ENCODE measurements at places on chromosomes 3 and 15.

DNA sequence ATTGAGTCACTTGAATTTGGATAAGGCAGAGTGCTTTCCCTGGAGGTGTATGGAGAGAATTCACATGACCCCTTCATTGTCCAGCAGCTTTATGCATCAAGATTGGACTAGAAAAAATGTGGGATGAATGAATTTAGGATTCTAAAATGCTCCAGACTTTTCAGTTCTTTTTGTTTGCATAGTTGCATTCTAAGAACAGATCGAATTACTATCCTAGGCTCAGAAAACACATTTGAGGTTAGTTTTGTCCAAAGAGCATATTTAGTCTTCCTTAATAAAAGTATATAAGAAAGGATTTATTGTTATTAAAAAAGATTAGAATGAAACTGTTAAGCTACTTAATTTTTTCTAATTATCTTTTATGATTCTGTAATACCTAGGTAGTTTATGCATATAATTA, 127.4 kb downstream of the UBE2E2 start:
- DNase-seq: no peak

DNA sequence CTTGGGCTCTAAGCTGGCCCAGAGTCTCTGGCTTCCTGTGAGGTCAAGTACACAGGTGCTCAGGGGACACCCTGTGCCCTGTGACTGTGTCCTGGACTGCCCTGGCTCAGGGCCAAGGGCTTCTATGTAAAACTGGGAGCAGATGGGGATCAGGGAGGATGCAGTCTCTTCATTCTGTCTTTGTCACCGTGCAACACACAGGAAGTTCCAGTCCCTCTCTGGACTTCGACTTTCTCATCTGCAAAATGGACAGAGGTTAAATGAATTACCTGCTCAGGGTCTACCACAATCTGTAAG, 61.9 kb upstream of the TLE3 start:
- DNase-seq: no peak

- DNase-seq: no peak
Observed at GRCh38 chr3:43004282-43004681, 25.2 kb downstream of the GASK1A start.

DNA sequence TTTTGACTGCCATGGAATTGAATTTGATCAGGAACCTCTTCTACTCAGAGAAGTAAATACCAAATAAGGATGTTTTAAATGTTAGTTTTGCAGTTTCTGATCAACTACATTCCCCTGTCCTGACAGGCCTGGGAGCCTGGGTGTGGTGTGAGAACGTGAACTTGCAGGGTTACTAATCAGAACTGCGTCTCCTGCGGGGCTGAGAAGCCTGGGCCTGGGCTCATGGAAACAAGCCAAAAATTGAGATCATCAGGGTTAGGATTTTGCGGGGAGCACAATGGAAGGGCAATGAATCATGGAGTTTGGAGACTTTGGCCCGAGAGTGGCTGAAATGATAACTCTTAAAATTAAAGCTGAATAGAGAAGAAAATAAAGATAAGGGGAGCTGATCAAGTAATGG, 47.8 kb upstream of the C3orf70 start:
- no peak for DNase-seq

GRCh38 chr3:131840156-131840797, 194.5 kb downstream of the CPNE4 start:
- no peak for DNase-seq

DNA sequence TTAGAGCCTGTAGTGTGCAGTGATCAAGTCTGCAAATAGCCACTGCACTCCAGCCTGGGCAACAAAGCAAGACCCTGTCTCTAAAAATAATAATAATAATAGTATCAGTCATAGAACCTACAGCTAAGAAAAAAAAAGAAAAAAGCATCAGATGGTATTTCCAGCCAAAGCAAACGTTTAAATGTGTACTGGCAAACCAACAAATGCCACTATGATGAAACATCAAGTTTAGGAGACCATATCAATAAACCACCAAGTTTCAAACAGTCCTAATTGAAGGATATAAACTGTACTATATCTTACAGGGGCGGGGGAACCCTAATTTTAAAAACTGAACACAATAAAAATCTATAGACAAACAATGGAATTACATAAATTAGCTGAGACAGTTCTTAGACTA, 6.4 kb downstream of the UBP1 start:
- DNase-seq: no peak

DNA sequence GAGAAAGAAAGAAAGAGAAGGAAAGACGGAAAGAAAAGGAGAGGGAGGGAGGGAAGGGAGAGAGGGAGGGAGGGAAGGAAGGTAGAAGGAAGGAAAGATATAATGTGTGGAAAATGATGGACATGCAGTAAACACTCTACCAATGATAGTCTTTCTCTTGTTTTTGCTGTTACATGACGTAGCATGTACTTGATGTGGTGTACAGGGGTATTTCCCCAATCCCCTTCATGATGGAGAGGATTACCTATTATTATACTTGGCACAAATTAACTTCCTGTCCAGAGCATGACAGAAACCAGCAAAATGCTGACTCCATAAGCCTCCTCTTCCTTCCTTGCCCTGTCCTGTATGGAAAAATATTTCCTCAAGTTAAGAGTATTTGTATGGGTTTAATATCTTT, 124.4 kb downstream of the B3GALNT1 start:
- no peak for DNase-seq

DNA sequence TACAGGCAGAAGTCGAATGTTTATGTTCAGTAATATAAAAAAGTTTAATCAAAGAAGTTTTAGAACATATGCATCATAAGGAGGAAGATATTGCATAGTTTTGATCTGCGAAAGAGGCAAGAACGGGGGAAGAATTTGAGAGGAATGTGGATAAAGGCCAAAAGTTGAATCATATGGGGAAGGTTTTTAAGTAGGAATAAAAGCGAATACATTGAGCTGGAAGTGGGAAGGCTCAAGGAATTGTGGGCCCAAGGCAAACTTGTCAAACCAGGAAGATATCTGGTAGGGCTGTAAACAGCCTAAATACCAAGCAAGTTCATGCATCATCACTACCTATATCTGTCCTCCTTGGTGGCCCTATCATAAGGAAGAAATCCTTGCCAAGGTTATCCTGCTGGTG, 186.9 kb downstream of the MAGI1 start:
- no peak for DNase-seq

- no peak for DNase-seq
Observed at GRCh38 chr3:187913617-187914033, 168.4 kb upstream of the BCL6 start.

- no peak for DNase-seq
Observed at GRCh38 chr3:197874653-197875052, 75.3 kb upstream of the RPL35A start.

DNA sequence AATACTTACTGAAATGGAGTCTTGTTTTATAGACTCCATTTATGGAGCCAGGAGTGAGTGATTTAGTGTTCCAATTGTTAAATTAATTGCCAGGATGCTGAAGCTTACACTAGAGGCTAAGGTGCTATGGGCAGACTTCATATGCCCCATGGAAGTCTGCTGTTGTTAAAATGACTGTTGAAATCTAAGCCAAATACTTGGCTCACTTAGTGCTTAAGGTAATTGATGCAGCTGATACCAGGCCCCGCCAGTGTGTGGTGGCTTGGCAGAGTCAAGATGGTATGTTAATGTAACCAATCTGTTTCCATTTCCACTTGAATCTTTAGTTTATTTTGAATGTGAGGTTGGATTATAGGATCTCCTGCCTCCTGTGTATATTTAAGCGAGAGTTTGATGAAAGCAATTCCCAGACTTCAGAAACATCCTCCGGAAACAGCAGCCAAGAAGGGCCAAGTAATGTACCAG, 187.1 kb downstream of the ITPR1 start:
- no peak for DNase-seq

DNA sequence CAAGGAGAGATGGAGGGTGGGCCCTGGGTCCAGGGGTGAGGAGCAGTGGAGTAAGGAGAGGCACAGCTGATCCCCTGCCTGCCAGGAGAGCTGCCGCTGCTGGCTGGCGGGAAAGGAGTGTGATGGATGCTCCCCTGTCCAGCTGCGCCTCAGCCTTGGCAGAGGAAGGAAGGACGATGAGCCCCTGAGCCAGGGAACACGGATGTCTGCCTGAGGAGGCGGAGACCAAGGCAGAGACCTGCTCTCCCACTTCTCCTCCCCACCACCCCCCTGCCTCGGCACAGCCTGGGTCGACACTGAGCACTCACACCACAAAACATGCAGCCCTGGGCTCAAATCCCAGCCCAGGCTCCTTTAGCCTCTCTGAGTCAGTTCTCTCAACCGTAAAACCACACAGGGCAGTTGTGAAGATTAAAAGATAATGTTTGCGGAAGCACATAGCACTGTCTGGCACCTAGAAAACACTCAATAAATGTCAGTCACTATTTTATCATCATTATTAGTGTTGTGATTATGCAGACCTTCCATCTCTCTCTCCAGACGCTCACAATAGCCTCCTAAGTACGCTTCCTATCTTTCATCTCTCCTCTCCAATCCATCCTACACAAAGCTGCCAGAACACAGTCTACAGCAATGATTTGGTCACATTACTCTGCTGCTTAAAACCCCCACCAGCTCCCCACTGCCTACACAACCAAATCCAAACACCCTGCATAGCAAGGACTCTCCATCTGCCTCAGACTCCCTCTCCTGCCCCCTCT, 52.2 kb downstream of the SEMA5B start:
- DNase-seq: peak; percentile 53

DNA sequence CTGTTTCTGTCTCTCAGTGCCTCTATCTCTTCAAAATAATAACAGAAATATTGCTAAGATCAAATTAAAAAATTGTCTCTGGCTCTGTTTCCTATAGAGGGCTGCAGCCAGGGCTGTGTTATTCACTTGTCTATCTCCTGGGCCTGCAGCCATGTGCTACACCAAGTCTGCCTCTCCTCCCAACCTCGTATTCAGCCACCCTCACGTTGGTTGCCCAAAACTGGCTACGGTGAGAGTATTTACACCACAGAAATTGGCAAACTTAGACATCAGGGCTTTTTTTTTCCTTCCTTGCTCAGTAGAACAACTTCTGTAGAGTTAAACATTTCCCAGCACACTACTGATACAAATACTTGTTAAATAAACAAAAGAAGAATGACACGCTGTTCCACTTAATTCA, 320.9 kb upstream of the ICE2 start:
- no peak for DNase-seq

DNA sequence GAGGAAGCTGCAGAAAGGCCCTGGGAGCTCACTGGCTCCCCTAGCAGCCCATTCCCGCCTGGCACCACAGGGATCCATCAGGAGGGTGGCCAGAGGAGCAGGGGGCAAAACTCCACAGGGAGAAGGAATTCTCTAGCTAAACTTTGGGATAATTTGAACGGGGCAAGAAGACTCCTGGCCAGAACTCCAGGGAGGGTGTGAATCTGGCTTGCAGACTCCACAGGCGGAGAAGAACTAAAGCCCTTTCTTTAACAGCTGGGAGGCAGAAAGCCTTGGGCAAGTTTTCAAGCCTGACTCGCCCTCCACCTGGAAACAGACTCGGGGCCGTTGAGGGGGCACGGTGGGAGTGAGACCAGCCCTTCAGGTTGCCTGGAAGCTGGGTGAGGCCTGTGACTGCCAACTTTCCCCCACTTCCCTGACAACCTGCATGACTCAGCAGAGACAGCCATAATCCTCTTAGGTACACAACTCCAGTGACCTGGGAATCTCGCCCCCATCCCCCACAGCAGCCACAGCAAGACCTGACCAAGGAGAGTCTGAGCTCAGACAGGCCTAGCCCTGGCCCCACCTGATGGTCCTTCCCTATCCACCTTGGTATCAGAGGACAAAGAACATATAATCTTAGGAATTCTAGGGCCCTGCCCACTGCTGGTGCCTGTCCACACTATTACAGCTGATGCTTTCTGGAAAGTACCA, 28.6 kb downstream of the SLC27A2 start:
- no peak for DNase-seq

GRCh38 chr3:120469882-120470301, 19.1 kb upstream of the FSTL1 start:
- DNase-seq: no peak

- no peak for DNase-seq
Observed at GRCh38 chr3:17396036-17396435, 346.4 kb downstream of the TBC1D5 start.

- DNase-seq: no peak
Observed at GRCh38 chr3:10460951-10461545, 44.3 kb downstream of the ATP2B2 start.

DNA sequence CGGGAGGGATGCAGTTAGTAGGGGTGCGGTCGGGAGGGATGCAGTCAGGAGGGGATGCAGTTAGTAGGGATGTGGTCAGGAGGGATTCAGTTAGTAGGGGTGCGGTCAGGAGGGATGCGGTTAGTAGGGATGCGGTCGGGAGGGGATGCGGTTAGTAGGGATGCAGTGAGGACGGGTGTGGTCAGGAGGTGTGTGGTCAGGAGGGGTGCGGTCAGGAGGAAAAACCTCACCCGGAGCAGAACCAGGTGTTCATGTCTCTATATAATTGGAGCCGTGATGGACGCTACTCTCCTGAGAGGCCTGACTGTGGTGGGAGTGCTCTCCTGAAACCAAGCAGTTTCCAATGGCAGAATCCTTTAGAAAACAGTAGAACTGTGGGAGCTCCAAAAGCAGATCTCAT, 95.8 kb downstream of the BDH1 start:
- DNase-seq: no peak

DNA sequence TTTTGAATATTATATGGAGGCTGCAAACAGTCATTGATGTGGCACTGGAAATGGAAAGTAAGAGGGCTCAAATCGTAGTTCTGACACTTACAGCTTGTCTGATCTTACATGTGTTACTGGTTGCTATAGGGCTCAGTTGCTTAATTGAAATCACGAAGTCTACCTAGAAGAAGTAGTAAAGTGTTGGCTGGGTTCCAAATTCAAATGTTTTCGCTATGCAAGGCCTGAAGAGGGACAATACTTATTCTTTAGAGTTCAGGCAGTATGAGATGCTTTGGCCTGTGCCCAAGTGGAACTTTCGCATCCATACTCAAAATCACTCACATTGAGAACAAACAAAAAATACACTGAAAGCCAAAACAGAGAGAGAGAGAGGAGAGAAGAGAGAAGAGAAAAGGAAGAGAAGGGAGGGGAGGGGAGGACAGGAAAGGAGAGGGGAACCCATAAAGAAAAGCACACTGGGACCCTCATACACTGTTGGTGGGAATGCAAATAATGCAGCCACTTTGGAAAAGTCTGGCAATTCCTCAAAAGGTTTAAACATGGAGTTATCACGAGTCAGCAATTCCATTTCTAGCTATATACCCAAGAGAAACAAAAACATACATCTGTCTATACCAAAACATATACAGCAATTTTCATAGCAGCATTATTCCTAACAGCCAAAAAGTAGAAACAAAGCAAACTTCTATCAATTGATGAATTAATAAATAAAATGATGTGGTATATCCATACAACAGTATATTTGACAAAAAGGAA, 2.9 kb upstream of the FXR1 start:
- DNase-seq: no peak

GRCh38 chr15:29324746-29325145, 55.1 kb upstream of the NSMCE3 start:
- no peak for DNase-seq

DNA sequence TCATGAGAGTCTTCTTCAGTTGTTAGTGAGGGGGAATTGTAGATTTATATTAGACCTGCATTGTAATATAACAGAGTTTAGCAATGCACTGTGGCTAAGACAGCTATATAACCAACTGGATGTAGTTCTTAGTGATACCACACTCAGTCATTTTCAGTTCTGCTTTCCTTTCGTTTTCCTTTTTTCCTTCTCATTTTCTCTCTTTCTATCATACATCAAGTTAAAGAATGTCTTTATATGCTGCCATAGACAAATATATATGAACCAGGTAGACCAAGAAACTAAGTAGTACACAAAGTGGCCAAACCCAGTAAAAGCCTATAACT, 43.7 kb upstream of the CD47 start:
- DNase-seq: no peak

GRCh38 chr3:22115581-22115980, 364.6 kb upstream of the ZNF385D start:
- DNase-seq: no peak

- no peak for DNase-seq
Observed at GRCh38 chr3:34889641-34890040, 749.7 kb upstream of the ARPP21 start.
